ENCODE measurements at places on chromosomes 5 and 9. TPM values are rescaled to one million over a fixed set of nuclear protein-coding genes. Genes with fewer than 3 reads are reported as not detected.
A peak's percentile ranks its signal among the peaks of the same experiment; 100 is the strongest.

C5orf58 gene
- not detected for total RNA-seq

CCDC152 gene
- total RNA-seq, result 1.4 TPM

ADRB2 gene
- 7.7 TPM for total RNA-seq

ARL14EPL gene
- not detected for total RNA-seq

GGTA1 gene
- total RNA-seq, result 11.6 TPM

SVEP1 gene
- total RNA-seq, result 20.0 TPM

CDO1 gene
- 24.7 TPM for total RNA-seq

PDE6A gene
- total RNA-seq, result 0.08 TPM

VAV2 gene
- total RNA-seq, result 6.0 TPM

PPP3R2 gene
- total RNA-seq, result not detected

NUTM2G gene
- not detected for total RNA-seq

ELAVL2 gene
- 0.24 TPM for total RNA-seq

SETX gene
- 32.3 TPM for total RNA-seq

GRCh38 chr5:88143693-88144218 lies 124.9 kb downstream of the TMEM161B start:
- H3K27me3 ChIP-seq, result peaks cover 4% of the 10 kb centered on the region
- DNase-seq, result no peak
- H3K4me3 ChIP-seq, result no peak overlapping the region

DNA sequence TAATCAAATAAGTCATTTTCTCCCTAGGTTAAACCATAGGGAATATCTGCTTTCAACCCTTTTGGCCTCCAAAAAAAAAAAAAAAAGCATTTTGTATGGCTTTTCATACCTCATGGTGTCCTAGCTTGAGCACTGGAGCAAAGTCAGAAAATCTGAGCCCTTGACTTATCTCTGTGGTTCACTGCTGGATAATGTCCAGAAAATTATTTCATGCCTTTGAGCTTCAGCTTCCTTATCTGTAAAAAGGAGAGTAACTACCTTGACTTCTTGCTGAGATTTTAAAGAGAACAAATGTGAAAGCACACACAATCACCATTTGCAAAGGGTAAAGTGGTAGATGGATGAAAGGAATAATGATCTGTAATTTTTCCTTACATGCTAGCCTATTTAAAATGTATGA lies 165.9 kb downstream of the ALDH1A1 start:
- no peaks in the 10 kb centered on the region for H3K4me1 ChIP-seq
- no peaks in the 10 kb centered on the region for H3K27me3 ChIP-seq
- DNase-seq, result no peak
- H3K36me3 ChIP-seq, result no peaks in the 10 kb centered on the region
- H3K4me3 ChIP-seq, result no peak overlapping the region

GRCh38 chr5:33594006-33594405 lies 153.2 kb downstream of the TARS1 start:
- no peaks in the 10 kb centered on the region for H3K4me1 ChIP-seq
- no peaks in the 10 kb centered on the region for H3K36me3 ChIP-seq
- no peak overlapping the region for H3K4me3 ChIP-seq
- H3K27ac ChIP-seq, result no peak overlapping the region
- no peaks in the 10 kb centered on the region for H3K27me3 ChIP-seq

DNA sequence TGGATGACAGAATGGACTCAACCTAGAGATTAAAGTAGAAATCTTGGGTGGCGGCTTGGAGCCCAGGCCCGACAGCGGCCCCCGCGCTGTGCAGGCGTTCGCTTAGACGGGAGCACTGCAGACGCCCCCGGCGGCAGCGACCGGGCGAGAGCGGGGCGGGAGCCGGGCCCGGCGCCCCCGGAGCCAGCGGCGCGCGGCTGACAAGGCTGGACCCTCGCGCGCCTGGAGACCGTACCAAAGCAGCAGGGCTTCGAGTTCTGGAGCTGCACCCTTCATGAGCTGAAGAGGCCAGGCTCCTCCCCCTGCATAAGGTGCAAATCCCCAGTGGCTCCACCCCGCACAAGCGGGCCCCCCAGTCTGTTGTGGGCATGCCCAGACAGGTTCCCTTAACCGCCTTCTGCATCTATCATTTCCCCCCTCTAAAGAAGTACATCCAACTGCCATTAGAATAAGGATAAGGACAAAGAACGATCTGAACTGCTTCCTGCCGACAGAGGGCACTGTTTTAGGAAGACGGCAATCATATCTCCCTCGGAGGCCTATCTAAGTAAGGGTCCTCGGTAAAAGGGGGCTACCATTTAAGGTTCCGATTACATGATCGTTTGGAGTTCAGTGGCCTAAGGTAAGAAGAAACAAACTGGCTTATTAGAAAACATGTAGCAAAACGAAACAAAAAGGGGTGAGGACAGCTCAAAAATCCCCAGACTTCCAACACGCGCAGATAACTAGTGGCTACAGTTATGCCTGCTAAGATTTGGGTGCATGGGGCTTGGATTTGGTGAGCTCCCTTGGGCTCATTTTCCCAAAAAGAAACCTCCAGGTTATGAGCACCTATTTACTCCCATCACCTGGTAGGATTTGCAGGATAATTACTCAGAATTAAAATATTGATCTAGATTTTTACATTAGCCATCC lies 66.3 kb downstream of the RGMB start:
- no peaks in the 10 kb centered on the region for H3K36me3 ChIP-seq
- H3K4me1 ChIP-seq, result no peaks in the 10 kb centered on the region
- H3K27me3 ChIP-seq, result no peaks in the 10 kb centered on the region
- DNase-seq, result no peak
- peak overlapping the region; percentile 28 for H3K4me3 ChIP-seq

DNA sequence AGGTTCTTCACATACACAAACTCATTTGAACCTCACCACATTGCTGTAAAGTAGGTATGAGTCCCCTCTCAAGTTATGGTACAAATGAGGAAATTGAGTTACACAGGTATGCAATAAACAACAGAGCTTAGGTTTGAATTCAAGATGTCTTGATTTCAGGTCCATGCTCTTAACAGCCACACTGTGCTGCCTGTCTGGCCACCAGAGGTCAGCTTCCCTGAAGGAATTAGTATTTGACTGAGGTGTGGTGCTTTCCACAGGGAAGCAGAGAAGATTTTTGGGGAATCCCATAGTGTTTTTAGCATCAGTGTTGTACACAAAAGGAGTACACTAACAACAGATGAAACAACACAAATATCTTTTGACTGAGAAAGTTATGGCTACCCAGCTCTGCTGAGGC lies 94.4 kb upstream of the ITGA1 start:
- no peaks in the 10 kb centered on the region for H3K4me1 ChIP-seq
- no peaks in the 10 kb centered on the region for H3K27me3 ChIP-seq
- no peak for DNase-seq
- no peaks in the 10 kb centered on the region for H3K36me3 ChIP-seq
- no peak overlapping the region for H3K27ac ChIP-seq
- H3K4me3 ChIP-seq, result no peak overlapping the region

GRCh38 chr5:158303883-158304282 lies 444.9 kb upstream of the CLINT1 start:
- no peak overlapping the region for H3K4me3 ChIP-seq
- no peak for DNase-seq
- H3K27ac ChIP-seq, result no peak overlapping the region
- H3K36me3 ChIP-seq, result no peaks in the 10 kb centered on the region

DNA sequence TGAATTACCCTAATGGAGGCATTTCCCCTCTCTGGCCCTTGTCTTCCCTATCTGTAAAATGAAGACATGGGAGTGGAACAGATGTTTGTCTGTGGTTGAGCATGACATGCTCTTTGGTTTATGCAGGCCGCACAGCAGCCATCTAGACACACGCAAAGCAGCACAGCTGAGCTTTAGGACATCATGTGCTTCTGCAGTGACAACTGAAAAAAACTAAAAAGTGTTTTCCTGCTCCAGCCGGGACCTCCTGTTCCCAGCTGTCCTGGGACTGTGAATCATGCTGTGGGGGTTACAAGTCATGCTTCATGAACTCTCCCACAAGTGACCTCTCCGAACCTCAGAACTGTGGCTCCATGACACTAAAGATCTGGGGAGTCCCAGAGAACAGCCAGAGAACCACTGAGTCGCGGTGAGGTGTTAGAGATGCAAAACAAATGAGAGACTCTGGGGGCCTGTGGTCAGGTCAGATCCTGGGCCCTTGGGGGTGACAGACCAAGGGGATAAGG lies 1.7 kb downstream of the SMIM3 start:
- H3K27ac ChIP-seq, result peak overlapping the region; percentile 92
- H3K4me3 ChIP-seq, result peak overlapping the region; percentile 80
- H3K27me3 ChIP-seq, result no peaks in the 10 kb centered on the region
- DNase-seq, result peak; percentile 78

DNA sequence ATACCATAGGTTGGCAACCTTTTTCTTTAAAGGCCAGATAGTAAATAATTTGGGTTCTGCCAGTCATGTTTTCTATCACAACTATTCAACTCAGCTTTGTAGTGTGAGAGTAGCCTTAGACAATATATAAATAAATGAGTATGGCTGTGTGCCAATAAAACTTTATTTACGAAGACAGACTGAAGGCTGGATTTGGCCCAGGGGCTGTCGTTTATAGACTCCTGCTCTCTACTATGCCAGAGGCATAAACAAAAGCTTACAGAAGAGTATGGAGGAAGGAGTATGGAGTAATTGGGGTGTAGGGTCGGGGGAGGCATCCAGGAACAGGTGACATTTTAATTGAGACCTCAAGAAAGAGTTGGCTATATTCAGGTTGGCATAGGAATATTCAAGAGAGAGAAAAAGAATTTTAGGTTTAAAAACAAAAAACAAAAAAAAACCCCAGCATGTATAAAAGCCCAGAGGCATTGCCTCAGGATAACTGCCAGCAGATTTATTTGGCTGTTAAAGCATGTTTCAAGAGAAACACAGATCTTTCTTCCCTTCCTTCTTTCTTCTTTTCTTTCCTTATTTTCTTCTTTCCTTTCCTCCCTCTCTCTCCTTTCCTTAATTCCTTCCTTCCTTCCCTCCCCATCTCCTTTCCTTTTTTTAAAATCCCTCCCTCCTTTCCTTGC lies 39.9 kb downstream of the SLIT3 start:
- no peaks in the 10 kb centered on the region for H3K36me3 ChIP-seq
- no peak overlapping the region for H3K4me3 ChIP-seq
- H3K27me3 ChIP-seq, result no peaks in the 10 kb centered on the region
- no peak for DNase-seq
- no peaks in the 10 kb centered on the region for H3K4me1 ChIP-seq
- no peak overlapping the region for H3K27ac ChIP-seq

DNA sequence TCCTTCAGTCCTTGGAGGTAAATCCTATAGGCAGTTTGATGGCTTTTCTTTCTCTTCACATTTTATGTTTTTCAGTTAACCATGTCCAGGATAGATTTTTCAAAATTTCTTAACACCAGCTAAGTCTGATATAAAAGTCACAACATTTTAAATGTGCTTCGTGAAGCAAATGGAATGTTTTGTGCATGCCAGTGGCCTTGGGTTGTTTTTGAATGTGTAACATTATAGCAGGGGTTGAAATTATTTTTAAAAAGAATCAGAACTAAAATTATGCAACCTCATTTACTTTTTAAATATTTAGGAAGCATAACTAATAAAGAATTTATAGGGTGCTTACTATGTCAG lies 201.1 kb downstream of the ARHGEF28 start:
- no peaks in the 10 kb centered on the region for H3K27me3 ChIP-seq
- no peak overlapping the region for H3K4me3 ChIP-seq

GRCh38 chr9:90801973-90802322 lies 329 bp downstream of the SYK start:
- peaks cover 10% of the 10 kb centered on the region for H3K27me3 ChIP-seq
- H3K27ac ChIP-seq, result peak overlapping the region; percentile 56
- H3K36me3 ChIP-seq, result no peaks in the 10 kb centered on the region
- H3K4me3 ChIP-seq, result peak overlapping the region; percentile 30
- H3K4me1 ChIP-seq, result no peaks in the 10 kb centered on the region

DNA sequence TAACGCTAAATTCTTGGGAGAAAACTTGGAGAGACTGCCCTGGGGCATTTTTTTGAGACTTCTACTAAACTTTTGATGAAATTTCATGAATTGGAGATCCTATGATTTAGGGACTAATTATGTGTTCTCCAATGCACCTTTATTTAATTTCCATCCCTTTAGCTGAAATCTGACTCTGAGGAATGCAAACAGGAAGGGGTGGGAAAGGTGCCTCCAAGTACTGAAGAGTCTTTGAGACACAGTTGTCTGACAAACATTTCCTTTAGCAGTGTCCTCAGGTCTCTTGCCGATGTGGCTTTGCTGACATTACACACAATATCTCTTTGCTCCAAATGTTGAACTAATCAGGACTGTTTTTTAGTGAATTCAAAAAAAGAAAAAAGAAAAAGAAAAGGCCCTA lies 76.9 kb downstream of the LIX1 start:
- no peaks in the 10 kb centered on the region for H3K27me3 ChIP-seq
- no peak for DNase-seq
- no peak overlapping the region for H3K27ac ChIP-seq

- DNase-seq, result no peak
- H3K27me3 ChIP-seq, result no peaks in the 10 kb centered on the region
- H3K4me1 ChIP-seq, result no peaks in the 10 kb centered on the region
Measured at GRCh38 chr9:124032247-124032646, 20.7 kb downstream of the LHX2 start.

DNA sequence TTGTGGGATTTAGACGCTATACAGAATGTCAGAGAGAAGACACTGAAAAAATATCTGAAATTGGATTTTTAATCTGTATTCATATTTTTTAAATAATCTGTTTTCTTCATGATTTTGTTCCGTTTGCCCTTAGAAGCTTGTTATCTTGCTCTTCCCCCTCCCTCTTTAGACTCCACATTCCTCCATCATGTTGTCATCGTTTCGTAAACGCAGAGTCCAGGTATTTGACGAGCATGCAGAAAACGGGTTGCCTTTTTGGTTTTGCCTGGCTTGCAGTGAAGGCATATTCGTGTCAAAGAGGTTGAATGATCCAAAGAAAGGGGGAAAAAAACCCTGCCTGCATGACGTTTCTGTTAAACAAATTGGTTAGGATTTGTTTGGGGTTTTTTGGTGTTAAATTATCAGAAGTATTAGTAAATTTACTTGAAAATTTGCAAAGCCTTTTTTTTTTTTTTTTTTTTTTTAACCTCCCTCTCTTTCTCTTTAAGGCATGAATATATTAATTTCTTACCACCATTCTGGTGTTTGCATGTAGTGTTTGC lies 2.9 kb downstream of the SPTAN1 start:
- H3K36me3 ChIP-seq, result no peaks in the 10 kb centered on the region
- H3K4me3 ChIP-seq, result peak overlapping the region; percentile 97
- no peak for DNase-seq
- H3K27me3 ChIP-seq, result no peaks in the 10 kb centered on the region
- no peaks in the 10 kb centered on the region for H3K4me1 ChIP-seq
- peak overlapping the region; percentile 99 for H3K27ac ChIP-seq

- DNase-seq, result peak; percentile 80
- no peaks in the 10 kb centered on the region for H3K36me3 ChIP-seq
- H3K27me3 ChIP-seq, result no peaks in the 10 kb centered on the region
- H3K4me3 ChIP-seq, result peak within 1 kb of the TSS; percentile 59
Measured at GRCh38 chr5:36606428-36607113, at the start of gene SLC1A3. TSS of gene SLC1A3 (plus strand) at chr5:36606606. CDS start at chr5:36608424, 1,818 bp downstream.

- H3K27me3 ChIP-seq, result no peaks in the 10 kb centered on the region
- peaks cover 33% of the 10 kb centered on the region for H3K4me1 ChIP-seq
- H3K27ac ChIP-seq, result peak overlapping the region; percentile 74
Measured at GRCh38 chr9:110036286-110036685, 171.7 kb downstream of the C9orf152 start.

GRCh38 chr5:159163027-159163700 lies 46.2 kb downstream of the RNF145 start:
- H3K27ac ChIP-seq, result no peak overlapping the region
- no peak overlapping the region for H3K4me3 ChIP-seq

Data from right atrium auricular region (tissue), 2 donors.